Eye (tissue), 1 donor: ENCODE measurements at places on chromosomes 3 and 15.

DNA sequence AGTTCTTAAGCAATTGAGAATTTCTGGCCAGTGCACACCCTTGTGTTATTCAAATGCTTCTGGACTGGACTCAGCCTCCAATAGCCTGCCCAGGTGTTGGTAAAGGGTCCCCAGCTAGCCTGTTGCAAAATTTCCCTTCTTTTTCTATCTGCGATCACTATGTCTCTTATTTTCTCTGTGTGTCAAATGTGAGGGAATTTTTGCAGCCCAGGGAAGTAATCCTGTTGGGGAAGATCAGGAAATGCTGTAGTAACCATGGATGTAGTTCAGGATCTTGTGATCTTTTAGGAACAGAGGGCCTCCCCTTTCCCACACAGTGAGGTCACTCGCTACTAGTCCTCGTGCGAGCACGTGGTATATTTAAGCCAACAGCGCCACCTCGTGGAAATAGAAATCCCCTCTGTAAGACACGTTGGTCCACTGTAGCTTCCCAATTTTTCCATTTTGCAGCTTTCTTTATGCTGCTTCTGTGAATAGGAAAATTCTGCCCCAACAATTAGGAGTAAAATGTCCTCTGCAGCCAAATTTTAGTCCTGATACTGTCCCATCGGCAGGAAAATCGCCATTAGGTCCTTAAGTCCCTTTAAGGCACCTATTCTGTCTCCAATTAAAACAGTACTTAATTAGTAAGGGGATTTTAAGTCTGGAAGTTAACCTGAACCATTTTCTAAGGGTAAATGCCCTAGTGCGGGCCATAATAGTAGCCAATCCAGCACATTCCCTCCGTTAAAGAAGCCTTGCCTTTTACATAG, 4.0 kb upstream of the SMCO1 start:
- DNase-seq, result peak; percentile 35

- DNase-seq, result no peak
These were observed 316.2 kb upstream of the UMPS start for GRCh38 chr3:124413989-124414598.

DNA sequence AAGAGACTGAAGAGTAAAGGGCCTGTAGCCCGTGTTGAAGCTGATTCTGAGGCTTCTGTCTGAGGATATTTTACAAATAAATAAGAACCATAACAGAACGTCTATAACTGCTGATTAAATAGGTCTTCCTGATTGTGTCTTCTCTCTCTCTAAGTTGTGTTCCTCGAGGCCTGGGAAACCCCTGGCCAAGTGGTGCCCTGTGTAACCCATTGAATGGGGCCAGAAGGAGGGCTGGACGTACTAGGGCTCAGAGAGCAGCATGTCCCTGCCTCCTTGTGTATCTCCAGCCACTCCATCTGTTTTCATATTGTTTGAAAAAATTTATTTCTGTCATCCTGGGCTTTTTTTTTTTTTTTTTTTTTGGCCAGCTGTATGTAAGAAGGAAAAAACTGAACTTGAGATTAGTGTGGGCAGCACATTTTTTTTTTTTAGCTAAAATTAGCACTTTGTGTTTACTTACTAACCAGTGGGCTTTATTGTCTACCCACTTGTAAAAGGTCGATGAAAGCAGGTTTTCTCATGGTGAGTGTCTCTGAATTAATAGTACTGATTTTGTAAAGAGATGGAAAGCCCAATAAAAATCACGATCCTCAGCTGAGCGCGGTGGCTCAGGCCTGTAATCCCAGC, 10.7 kb downstream of the DHX30 start:
- DNase-seq, result no peak

GRCh38 chr15:37014137-37014536, 86.2 kb downstream of the MEIS2 start:
- no peak for DNase-seq

GRCh38 chr3:41031401-41031800, 167.9 kb upstream of the CTNNB1 start:
- no peak for DNase-seq

DNA sequence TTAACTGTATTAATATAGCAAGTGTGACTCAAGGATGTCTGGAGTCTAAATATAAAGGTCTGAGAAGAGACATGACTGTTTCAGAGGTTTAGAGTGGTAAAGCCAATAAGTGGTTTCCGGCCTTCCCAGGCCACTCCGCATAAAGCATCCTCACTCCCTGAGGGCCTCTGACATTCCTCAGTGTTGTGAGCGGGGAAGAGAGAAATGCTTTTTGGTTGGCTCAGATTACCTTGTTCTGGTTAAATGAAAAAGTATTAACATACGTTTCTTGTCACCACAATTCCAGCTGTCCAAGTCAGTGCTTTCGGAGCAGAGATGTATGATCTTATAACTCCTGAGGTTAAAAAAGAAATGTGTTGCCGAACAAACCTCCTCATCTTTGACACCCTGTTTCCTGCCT, 103.8 kb downstream of the RBMS3 start:
- peak; percentile 63 for DNase-seq

GRCh38 chr15:59532770-59533379, 78.7 kb upstream of the GCNT3 start:
- peak; percentile 64 for DNase-seq

- no peak for DNase-seq
These were observed 597.5 kb upstream of the ROBO2 start for GRCh38 chr3:76442374-76442915.

GRCh38 chr3:135514060-135514448, 451.5 kb upstream of the PPP2R3A start:
- DNase-seq, result no peak

DNA sequence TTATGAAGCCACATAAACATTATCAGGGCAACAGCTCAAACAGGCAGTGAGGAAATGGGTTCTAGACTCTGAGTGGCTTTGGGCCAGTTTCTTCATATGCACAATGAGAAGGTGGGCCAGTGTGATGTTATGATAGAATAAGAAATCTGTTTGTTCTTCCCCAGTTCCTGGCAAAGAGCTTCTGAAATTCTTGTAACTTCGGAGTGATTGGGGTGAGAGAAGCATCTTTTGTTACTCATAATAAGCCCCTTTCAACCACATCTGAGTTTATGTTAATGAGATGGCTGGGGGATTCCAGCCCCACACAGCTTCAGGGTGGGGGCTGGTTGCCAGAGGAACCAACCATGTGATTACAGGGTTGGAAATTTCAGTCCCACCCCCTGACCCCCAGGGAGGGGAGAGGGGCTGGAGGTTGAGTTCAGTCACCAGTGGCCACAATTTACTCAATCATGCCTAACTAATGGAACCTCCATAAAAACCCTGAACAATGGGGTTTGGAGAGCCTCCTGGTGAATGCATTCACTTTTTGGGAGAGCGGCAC, 57.0 kb upstream of the FRMD4B start:
- no peak for DNase-seq

DNA sequence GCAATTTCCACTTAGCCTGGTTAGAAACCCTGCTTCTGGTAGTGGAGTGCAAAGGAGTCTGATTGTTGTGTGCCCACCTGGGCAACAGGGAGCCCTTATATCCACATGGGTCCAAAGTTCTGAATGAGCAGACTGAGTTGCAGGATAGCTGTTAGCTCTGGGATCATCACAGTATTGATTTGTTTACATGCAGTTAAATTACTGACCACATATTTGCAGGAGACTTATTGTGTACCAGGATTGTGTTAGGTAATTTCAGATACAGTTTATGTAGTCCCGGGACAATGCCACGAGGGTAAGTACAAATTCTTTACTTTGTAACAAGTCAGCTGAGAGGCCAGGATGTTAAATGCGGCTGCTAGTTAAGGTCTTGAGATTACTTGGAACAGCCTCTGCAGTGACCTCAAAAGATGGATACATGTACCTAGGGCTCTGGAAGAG, 18.8 kb downstream of the ARHGEF26 start:
- no peak for DNase-seq

- no peak for DNase-seq
These were observed 28.1 kb downstream of the ZNF589 start for GRCh38 chr3:48268936-48269561.

GRCh38 chr3:108060331-108060730, 30.5 kb downstream of the CD47 start:
- DNase-seq, result no peak

GRCh38 chr3:30933478-30934207, 39.2 kb upstream of the GADL1 start:
- no peak for DNase-seq

DNA sequence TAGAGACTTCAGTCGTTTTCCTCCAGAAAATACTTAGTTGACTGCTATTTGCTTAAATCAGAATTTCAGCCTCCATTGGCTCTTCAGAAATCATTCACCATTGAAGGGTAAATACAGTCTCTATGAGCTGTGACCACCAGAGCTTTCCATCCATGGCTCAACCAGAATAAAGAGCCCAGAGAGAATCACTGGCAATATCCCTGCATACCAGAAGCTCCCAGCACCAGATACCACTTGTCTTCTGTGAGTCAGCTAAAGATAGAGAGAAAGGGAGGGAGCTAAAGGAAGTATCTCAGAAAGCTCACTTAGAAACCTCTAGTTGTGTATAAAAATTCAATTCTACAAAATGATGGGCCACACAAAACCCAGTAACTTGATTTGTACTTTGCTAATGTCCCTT, 115.2 kb upstream of the TMCO5A start:
- DNase-seq, result no peak

DNA sequence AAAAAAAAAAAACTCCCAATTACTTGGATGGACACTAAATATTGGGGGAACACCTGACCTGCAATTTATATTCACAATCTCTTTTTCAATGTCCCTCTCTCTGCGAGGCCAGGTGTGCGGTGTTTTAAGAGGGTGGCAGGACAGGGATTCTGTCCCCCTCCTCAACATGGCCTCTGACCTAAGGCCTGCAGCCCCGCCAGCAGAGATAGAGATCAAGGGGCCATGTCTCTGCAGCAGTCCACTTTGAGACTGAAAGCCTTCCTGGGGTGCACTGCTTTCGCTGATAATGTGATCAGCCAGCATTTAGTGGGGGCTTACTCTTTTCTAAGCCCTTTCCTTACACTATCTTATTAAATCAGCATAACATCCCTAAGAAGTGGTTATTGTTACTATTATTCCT, 419.9 kb downstream of the OCA2 start:
- no peak for DNase-seq

- no peak for DNase-seq
These were observed 20.2 kb downstream of the MYZAP start for GRCh38 chr15:57611938-57612337.

DNA sequence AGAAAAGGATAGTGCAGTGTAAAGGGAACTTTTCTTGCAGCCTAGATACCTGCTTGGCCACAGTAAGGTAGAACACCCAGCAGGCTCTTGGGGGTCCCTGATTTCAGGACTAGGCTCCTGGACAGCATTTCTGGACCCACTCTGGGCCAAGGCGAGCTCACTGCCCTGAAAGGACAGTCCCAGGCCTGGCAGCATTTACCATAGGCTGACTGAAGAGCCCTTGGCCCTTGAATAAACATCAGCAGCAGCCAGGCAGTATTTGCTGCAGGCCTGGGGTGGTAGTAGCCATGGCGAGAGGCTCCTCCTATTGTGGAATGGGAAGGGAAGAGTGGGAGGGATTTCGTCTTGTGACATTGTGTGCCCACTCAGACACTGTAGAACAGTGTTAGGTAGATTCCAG, 529.2 kb downstream of the TUSC7 start:
- DNase-seq, result no peak

GRCh38 chr3:15673536-15673935, 72.0 kb downstream of the BTD start:
- DNase-seq, result no peak

GRCh38 chr3:177141471-177141870, 55.8 kb downstream of the TBL1XR1 start:
- no peak for DNase-seq

DNA sequence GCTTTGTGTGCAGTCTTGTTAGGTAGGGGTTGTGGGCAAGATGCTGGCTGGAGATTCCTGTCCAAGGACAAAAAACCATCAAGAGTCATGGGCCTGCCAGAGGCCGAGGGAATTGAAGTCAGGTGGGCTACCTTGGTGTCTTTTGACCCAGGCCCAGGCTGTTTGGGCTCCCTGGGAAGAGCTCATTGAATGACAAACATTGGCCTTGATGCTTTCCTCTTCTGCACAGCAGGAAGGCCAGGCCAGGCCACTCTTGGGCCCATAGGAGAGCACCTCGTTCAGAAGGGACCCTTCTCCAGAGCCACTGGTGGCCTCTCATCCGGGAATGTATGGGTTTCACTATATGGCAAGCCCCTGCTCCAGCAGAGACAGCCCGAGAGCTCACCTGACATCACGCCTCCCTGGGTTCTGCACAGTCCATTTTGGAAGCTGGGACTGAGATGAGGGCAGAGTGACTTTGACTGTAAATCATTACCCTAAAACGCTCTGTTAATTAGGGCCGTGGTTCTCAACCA, 169.1 kb downstream of the NSMCE3 start:
- DNase-seq, result no peak

DNA sequence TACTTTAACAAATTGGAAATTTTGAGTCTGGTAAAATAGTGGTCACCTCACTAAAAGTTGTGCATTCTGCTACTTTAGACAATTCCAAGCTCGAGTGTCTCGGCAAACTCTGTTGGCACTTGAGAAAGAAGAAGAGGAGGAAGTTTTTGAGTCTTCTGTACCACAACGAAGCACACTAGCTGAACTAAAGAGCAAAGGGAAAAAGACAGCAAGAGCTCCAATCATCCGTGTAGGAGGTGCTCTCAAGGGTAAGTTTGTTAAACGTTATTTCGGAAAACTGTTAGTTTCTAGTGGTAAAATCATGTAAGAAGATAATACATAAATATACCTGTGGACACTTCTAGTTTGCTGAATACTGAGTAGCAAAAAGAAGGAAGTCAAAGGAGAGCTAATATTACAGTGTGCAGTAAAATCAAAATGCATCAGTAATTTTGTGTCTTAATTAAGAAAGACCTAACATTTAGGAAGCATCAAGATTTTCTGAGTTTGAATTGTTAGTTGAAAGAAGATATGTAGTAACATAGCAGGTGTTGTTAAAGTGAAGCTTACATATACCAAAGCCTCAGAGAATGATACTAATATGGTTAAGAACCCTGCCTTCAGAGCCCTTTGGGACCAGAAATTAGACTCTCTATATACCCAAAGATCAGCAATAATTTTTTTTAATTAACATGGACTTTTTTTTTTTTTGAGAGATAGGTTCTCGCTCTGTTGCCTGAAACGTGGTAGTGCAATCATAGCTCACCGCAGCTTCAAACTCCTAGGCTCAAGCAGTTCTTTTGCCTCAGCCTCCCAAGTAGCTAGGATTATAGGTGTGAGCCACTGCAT, 23.0 kb downstream of the BUB1B start:
- no peak for DNase-seq

DNA sequence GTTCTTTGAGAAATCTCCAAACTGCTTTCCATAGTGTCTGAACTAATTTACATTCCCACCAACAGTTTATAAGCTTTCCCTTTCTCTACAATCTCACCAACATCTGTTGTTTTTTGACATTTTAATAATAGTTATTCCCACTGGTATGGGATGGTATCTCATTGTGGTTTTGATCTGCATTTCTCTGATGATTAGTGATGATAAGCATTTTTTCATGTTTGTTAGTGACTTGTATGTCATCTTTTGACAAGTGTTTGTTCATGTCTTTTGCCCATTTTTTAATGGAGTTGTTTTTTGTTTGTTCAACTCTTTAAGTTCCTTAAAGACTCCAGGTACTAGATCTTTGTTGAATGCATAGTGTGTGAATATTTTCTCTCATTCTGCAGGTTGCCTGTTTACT, 116.6 kb upstream of the TSC22D2 start:
- DNase-seq, result no peak

- DNase-seq, result no peak
These were observed 37.1 kb downstream of the SEC22C start for GRCh38 chr3:42544492-42545283.
